Neuronal stem cell (in vitro differentiated cells): ENCODE measurements at places on chromosomes 1 and 21.

DNA sequence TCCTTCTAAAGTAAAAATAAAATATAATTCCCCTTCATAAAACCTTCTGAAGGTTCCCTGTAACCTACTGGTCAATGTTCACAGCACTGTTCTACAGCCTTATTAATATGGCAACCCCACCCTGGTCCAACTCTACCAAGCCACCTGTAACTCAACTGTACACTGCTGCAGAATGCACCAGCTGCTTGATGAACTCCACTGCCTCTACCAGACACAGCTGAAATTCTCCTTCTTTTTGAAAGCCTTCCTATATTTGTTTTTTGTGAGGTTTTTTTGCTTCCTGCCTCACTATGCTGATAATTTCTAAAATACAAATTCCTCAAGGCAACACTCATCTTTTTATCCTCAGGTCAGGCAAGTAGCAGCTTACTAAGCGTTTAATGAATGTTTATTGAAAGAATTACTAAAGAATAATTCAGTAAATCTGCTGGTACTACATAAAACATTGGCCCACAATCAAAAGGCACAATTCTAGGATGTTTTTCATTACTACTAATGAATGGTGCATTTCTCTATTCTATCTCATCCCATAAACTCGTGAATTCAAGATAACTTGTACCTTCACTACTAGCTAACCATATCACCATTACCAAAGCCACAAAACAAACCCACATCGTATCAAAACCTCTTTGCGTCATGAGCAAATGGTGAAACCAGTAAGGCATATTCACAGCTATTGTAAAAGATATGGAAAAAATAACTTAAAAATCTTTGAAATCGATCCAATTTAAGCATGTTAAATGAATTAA, 2.4 kb downstream of the SSX2IP start:
- DNase-seq: no peak

DNA sequence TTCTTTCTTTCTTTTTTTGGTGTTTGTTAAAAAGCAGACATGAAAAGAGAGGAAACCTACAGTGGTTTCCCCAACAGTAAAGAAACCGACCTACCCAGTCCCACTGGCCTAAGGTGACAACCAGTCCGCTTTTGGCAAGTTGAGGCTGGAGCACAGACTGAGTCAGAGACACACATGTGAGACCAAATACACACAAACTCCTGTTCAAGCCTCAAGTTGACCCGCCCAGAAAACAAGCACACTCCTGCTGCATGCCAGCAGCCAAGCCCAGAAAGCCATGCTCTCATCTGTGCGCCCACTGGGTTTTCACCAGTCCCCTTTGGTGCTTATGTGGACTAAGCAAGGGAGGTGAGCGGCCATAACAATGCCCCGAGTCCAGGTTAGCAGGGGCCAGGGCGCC, 64.6 kb upstream of the GPR153 start:
- DNase-seq: no peak

- DNase-seq: no peak
Measured at GRCh38 chr21:31282095-31282709, 61.9 kb downstream of the TIAM1 start.

DNA sequence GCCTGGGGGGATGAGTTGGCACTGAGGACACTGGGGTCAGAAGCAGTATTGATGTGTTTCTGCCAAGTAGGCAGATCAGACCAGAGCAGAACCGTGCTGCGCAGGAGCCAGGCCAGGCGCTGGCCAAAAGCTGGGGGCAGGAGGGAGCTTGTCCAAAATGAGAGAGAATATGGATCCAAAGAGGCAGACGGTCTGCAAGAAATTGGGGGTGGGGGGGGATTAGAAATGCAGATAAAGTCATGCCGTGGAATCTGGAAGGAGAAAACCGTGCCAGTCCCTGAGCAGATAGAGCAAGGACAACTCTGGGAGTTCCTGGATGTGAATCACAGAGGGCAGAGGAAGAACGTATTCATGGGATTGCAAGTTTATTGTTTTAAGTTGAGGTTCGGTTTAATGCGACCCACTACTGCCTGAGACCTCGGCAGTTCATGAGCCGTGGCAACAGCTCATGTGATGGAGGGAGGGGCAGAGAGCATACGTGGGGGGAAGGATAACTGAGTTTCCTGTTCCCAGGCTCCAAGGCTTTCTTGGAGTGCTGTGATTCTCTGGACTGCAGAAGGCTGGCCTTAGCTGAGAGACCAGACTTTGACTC, 224.0 kb downstream of the FGGY start:
- DNase-seq: no peak

GRCh38 chr1:234244482-234244881, 128.8 kb upstream of the COA6 start:
- no peak for DNase-seq

DNA sequence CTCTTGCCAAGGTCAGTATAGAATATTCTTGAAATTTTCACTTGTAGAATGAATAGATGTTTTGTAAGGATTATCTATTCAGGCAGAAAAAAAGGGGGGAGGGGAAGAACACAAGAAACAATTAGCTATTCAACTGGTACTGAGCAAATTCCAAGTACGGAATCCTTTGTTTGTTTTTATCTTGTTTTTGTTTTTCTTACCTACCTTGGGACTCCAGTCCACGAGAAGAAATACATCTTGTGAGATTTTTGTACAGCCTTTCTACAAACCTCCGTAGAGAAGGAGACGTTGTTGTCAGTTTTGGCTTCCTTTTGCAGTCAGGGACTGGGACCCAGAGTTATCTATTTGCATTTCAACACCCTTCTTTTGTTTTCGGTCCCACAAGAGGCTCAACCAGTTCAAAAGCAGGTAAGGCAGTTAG, 36.0 kb downstream of the ZNF281 start:
- DNase-seq: peak; percentile 37

DNA sequence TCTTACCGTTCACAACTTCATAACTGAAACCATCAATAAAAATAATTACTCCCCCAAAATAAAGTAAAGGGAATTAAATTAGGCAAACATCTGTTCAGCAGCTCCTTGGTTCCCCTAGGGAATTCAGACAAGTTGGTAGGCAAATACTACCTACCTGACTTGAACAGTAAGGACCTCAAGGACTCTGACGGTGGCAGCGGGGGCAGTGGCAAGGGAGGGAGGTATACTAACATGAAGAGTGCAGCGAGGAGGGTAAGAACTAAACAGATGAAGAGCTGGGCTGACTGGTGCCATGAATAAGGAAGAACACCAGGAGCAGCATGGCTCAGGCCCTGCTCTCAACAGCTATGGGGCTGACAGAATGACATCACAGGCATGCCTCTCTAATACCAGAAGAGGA, 33.1 kb downstream of the MTOR start:
- no peak for DNase-seq

DNA sequence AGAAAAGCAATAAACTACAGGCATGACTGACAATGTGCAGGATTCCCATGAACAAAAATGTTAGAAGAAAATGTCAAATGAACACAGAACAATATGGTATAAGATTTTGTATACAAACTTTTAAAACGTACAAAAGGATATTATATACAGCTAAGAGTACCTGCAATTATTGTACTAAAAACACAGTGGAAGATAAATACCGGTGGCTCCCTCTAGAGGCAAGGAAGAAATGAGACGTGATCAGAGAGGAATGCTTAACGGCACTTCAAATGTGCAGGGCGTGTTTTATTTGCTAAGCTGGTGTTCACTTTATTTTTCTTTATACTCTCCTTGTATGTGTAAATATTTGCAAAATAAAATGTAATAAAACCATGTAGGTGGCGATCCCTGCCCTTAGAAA, 191.8 kb upstream of the SAMSN1 start:
- peak; percentile 5 for DNase-seq

GRCh38 chr1:53203466-53203865, 6.8 kb downstream of the CPT2 start:
- no peak for DNase-seq
